ENCODE measurements at places on chromosomes 2 and 18. TPM values are rescaled to one million over a fixed set of nuclear protein-coding genes. Genes with fewer than 3 reads are reported as not detected.

Gene NT5DC4
- polyA plus RNA-seq, result 0.13 TPM

DNA sequence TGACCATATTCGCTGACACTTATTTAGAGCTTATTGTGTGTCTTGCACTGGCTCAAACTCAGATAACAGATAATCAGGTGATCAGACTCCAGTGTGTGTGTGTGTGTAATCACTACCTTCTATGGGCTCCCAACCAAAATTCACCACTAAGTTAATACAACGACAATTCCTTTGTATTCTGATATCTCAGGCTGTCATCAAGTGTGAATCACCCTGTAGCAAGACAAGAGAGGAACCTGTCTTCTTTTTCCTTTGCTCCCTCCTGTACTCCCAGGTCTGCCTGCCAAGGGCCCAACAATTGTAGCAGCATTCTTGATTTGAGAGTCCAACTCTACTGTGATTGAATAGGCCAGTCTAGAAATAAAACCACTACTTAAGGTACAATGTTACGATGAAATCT, 25.8 kb downstream of the ITGB6 start:
- DNase-seq, result no peak

Gene SUMO1
- 176 TPM for polyA plus RNA-seq

Gene TEKT4
- polyA plus RNA-seq, result 1.6 TPM

DNA sequence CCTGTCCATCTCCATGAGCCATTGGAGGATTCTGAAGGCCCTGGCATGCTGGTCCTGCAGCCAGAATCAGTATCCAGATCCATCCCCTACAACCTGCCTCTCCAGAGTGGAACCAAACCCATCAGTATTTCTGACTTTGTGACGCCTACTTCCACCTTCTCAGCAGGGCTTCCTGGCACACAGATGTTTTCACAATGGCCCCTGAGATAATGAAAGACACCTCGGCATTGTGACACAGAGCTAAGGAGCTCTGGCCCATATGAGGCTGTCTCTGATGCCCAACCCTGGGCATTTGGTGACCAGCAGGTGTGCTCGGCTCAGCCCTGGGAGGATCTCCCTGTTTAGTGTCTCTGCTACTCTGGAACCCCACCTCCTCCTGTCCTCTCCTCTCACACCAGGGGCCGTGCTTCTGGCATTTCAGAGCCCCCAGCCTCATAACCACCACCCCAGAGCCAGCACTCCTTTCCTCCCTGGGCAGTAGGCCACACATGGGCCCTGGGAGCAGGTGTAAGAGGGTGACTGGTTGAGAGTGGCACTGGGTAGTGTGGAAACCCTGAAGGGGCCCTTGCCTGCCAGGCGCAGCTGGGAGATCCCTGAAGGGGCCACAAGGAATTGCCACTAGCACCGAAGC, 38.2 kb downstream of the FOSL2 start:
- DNase-seq, result no peak

Gene GALNT13
- 31.8 TPM for polyA plus RNA-seq

Gene SUPT7L
- polyA plus RNA-seq, result 64.5 TPM

DNA sequence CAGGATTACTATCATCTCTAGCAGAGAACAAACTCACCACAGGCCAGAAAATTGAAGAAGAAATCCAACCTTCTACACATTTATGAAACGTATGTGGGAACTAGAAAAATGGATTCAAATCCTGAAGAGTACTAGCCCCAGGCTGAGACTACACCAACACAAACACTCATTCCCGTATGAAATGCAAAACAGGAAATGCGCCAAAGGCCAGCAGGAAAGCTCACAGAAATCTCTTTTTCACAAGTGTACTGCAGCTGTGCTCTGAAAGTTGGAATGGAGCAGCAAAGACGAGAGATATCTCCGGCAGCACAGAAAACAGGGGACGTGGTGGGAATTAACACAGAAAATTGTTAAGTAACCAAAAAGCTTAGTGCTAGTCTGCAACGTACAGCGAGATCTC, 913.5 kb downstream of the TDRD15 start:
- DNase-seq, result peak; percentile 11

Gene ROCK2
- 60.3 TPM for polyA plus RNA-seq

Gene TTN
- 5.3 TPM for polyA plus RNA-seq

DNA sequence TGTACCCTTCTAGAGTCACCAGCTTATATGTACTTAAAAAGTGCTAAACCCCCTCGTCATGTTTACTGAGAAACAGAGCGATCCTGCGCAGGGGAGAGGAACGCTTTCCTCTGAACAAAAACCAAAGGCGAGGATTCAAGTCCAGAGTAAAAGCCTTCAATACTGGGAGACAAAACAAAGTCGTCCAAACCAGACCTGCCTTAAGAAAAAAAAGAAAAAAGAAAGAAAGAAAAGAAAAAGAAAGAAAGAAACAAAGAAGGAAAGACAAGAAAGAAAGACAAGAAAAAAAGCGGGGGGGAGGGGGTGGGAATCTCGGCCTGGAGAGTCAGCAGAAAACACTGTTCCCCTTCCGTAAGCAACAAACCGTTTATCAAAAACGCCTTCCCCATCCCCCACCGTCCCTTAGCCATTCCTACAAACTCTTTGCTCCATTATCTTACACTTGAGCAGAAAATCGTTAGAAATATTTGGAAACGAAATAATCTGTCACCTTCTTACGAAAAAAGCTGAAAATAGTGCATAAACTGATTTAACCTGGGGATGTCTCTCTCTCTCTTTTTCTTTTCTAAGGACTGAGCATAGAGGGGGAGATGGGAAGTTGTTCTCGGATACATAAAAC, 3.3 kb downstream of the PTGR3 start:
- DNase-seq, result no peak

DNA sequence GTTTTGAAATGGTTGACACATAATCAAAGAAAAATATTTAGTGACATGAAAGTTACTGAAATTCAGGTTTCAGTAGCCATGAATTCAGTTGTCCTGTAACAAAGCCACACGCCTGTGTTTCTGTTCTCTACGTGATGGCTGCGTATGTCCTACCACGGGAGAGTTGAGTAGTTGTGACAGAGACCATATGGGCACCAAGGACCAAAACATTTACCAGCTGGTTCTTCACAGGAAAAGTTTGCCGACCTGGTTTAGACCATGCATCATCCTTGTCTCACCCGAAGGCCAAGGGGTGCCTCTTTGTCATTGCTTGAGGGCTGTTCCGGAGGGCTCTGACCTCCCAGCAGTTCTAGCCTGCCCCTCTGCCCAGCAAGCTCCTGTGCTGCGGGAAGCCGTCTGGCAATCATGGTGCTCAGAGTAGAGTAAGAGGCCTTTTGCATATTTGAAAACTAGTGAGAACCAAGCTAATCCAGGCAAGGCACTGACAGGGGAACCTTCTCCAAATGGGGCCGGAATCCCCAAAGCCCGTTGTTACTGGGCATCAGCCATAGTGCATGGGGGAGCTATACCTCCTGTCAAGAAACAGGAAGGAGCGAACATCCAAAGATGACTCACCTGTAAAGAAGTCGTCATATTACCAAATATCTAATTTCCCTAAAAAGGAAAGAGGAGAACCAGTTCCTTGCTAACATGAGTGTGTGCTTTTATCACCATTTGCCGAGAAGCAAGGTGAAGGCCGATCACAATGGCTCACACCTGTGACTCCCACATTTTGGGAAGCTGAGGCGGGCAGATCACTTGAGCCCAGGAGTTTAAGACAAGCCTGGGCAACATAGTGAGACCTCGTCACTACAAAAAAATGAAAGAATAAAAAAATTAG, 92.6 kb upstream of the RAB12 start:
- DNase-seq, result no peak

Gene NEURL3
- polyA plus RNA-seq, result 0.27 TPM

Gene GATA6
- polyA plus RNA-seq, result 61.5 TPM

All from right lung (tissue), 10 donors.